Activated T-cell treated with anti-CD3 and anti-CD28 coated beads, Interleukin-2, amount 50 U/mL, for 72 hours (primary cell): ENCODE measurements at places on chromosomes 7 and 10. TPM values are rescaled to one million over a fixed set of nuclear protein-coding genes. Genes with fewer than 3 reads are reported as not detected.

CLRN3 gene
- not detected for total RNA-seq

AGR3 gene
- total RNA-seq = not detected

MRLN gene
- total RNA-seq = not detected

PRDX3 gene
- 134 TPM for total RNA-seq

FAM25C gene
- not detected for total RNA-seq

ATOH7 gene
- not detected for total RNA-seq

GPR22 gene
- not detected for total RNA-seq

FAM24B gene
- 38.1 TPM for total RNA-seq

CPA1 gene
- not detected for total RNA-seq

VPS37D gene
- 0.70 TPM for total RNA-seq
